ENCODE measurements at places on chromosomes 3 and 15. TPM values are rescaled to one million over a fixed set of nuclear protein-coding genes. Genes with fewer than 3 reads are reported as not detected.

PHLDB2 gene
- total RNA-seq: 0.75 TPM

ROPN1 gene
- total RNA-seq: not detected

HHLA2 gene
- total RNA-seq: 0.70 TPM

VWA5B2 gene
- not detected for total RNA-seq

CDC25A gene
- total RNA-seq: 33.9 TPM

ATP10A gene
- total RNA-seq: 22.4 TPM

PRR20G gene
- total RNA-seq: not detected

ZCWPW2 gene
- 0.37 TPM for total RNA-seq

ZNF662 gene
- total RNA-seq: 1.1 TPM

MYRIP gene
- not detected for total RNA-seq

NAALADL2 gene
- total RNA-seq: not detected

CCDC54 gene
- not detected for total RNA-seq

ARNT2 gene
- total RNA-seq: 0.05 TPM

SPTSSB gene
- total RNA-seq: not detected

OSTN gene
- not detected for total RNA-seq

SEMA6D gene
- not detected for total RNA-seq

ZIC4 gene
- total RNA-seq: not detected

BMF gene
- total RNA-seq: 8.4 TPM

KBTBD12 gene
- not detected for total RNA-seq

P2RY13 gene
- not detected for total RNA-seq

RBPMS2 gene
- not detected for total RNA-seq

SPSB4 gene
- total RNA-seq: not detected

PLSCR2 gene
- not detected for total RNA-seq

GPR149 gene
- total RNA-seq: not detected

CEMIP gene
- not detected for total RNA-seq
